Fibroblast of skin of abdomen (primary cell): ENCODE measurements at places on chromosomes 1 and 21.

DNA sequence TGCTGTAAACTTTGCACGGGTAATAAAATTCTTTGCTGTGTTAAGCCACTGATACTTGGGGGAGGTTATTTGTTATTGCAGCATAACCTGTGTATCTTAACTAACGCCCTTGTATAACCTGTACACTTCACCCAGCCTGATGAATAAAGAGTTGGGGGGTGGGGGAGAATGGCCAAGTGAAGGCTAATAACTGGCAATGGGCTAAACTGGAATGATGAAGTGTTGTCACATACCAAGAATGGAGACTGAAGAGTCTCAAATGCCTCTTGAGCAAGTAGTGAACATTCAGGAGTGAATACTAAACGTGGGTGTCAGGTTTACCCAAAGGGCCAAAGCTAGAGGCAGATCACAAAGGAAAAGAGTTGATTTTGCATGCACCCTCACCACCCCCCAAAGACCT is 169.4 kb downstream of the C1orf94 start:
- DNase-seq: no peak

- DNase-seq: no peak
These were observed 1124.3 kb downstream of the AMY1C start for GRCh38 chr1:104874044-104874443.

GRCh38 chr1:212138457-212138856 is 102.9 kb downstream of the DTL start:
- no peak for DNase-seq

- no peak for DNase-seq
These were observed 6.7 kb downstream of the INTS3 start for GRCh38 chr1:153734396-153735089.

GRCh38 chr1:222346955-222347354 is 200.9 kb downstream of the HHIPL2 start:
- DNase-seq: no peak

- no peak for DNase-seq
These were observed 131.6 kb downstream of the GLUL start for GRCh38 chr1:182259968-182260367.

DNA sequence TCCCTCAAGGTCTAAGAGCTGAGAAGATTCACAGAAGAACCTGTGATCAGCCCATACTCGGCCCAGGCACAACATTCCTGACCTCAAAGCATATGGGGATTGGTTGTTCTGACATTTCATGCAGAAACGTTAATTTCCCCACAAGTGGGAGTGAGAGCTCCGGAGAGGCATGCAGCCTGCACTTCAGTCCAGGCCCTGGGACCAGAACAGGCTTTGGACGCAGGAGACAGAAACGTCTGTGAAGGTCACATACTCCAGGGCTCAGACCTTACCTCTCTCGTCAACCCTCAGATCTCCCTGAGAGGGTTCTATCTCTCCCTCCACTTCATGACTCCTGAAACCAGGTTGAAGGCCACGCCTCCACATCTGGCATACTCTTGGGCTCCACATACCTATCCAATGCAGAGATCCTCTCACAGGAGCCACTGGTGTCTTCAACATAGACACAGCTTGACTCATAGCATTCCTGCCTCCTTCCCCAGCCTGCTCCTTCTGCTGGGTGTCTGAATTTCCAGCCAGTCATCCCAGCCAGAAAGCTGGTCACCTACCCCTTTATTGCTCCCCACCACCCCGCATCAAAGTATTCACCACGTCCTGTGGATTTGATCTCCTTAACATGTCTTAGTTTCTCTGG is 149.2 kb downstream of the OMA1 start:
- DNase-seq: peak; percentile 96

GRCh38 chr1:186518395-186518794 is 57.5 kb upstream of the PDC start:
- DNase-seq: no peak

- DNase-seq: no peak
These were observed 11.8 kb downstream of the PADI4 start for GRCh38 chr1:17319561-17320350.

- DNase-seq: no peak
These were observed 365.6 kb upstream of the ADGRL2 start for GRCh38 chr1:81435175-81435574.

DNA sequence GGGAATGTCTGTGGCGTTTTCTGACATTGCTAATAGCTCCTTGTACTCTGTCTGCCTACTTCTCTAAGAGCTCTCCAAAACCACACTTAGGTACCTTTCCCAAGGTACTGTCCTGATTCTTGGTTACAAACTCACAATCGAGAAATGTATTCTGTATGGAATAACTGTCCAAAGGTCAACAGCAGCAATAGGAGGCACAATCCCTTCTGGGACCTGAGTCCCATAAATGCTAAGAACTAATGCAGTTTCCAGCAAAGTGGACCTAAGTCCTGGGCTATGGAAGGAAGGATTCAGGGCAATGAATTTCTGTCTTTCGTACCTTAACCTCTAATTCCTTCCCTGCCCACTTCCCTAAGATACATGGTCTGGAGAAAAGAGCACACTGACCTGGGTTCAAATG is 59.7 kb downstream of the DMAP1 start:
- DNase-seq: no peak

DNA sequence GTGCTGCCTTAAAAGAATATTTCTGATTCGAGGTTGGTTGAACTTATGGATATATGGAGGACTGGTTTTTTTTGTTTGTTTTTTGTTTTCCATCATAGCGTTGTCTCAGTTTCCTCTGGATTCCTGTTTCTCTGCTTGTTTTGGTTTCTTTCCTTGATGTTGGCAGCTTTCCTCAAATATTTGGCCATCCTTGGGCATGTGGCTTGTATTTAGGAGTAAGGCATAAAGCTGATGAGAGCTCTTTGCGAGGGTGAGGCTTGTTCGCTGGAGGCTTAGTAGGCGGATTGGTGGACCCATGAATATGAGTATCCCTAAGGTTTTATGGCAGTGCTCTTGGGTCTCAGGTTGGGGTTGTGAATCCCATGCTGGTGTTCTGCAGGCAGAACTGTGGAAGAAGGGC is 22.9 kb downstream of the DYRK1A start:
- no peak for DNase-seq

GRCh38 chr1:206963119-206963712 is 7.0 kb downstream of the FCAMR start:
- DNase-seq: peak; percentile 20
